Upper lobe of left lung (tissue), 6 donors: ENCODE measurements at places on chromosomes 1 and 21.

- no peak for DNase-seq
Observed at GRCh38 chr1:48374785-48375184, 97.2 kb downstream of the SPATA6 start.

- no peak for DNase-seq
Observed at GRCh38 chr1:244273845-244274619, 177.7 kb downstream of the ADSS2 start.

- no peak for DNase-seq
Observed at GRCh38 chr1:3998086-3998485, 98.0 kb upstream of the C1orf174 start.

DNA sequence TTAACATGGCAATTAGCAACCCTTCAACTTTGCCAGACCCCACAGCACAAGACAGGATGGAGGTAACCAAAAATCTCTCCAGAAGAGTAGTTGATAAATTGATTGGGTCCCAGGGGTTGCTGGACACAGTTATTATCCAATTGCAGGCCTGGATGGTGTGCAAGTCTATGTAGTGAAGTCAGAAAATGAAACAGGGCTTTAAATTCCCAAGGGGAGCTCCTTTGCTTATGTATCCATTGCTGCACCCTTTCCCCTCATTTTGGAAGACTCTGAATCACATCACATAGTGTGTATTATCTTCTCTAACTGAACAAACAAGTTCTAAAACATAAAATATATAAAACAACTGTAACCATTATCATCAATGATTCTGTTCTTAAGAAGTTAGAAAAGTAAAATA is 550.2 kb downstream of the LMO4 start:
- DNase-seq, result no peak

DNA sequence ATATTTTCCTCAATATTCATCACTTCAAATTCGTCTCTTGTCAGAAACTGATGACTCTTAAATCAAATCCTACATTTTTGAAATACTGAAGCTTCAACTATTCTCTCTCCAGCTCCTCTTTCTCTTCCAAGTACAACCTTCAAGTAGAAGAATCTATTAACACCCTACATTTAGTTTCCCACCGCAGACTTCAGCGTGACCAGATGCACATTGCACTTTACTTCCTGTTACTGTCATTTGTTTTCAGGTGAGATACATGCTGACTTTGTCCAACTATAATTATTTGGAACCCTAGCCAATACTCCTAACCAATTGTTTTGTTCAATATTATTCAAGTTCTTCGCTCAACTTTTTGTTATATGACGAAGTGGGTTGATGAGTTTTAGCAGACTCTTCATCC is 116.0 kb downstream of the MRPL39 start:
- DNase-seq, result no peak

GRCh38 chr21:36129219-36129618 is 5.7 kb upstream of the CBR3 start:
- DNase-seq, result no peak

- no peak for DNase-seq
Observed at GRCh38 chr1:163399976-163400601, 78.3 kb downstream of the NUF2 start.

DNA sequence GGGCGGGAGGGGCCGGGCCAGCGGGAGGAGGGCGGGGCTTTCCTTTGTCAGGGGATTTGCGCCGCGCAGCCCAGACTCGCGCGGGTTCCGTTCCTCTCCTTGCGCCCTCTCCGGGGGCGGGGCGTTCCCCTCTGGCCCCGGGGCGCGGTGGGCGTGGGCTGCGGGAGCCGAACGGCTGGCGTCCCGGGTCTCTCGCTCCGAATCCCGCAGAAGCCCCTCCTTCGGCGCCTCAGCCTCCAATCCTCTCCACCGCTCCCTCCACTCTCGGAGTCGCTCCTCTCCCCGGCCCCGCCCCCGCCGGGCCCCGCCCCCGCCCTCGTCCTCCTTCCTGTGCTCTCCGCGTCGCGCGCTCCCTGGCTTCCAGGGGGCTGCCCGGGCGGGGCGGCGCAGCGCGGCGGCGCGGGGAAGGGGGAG is 82.8 kb upstream of the BMP8A start:
- peak; percentile 96 for DNase-seq

DNA sequence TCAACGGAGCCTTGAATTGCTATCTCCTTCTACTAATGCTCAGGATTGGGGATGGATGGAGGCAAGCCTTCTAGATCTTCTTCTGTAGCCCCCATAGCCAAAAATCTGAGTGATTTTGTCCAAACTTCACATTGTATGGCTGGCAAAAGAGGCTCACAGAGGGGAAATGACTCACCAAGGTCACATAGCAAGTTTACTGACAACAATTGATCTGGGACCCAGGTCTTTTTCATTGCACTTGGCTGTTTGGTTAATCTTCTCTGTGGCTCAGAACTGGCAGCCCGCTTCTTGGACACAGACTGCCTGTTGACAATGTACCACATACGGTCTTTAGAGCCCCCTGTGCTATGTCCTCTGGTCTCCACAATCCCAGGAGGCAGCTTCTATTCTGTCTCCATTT is 3.0 kb upstream of the LACTBL1 start:
- no peak for DNase-seq

DNA sequence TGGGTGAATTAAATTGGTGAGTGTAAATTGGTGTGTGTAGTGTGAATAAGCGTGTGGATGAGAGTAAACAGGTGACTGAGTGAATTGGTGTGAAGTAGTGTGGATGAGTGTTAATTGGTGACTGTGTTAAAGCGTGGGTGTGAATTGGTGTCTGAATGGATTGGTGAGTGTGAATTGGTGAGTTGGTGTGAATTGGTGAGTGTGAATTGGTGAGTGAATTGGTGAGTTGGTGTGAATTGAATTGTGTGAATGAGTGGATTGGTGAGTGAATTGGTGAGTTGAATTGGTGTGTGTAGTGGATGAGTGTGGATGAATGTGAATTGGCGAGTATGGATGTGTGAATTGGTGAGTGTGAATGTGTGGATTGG is 8.3 kb downstream of the AURKAIP1 start:
- DNase-seq, result no peak

DNA sequence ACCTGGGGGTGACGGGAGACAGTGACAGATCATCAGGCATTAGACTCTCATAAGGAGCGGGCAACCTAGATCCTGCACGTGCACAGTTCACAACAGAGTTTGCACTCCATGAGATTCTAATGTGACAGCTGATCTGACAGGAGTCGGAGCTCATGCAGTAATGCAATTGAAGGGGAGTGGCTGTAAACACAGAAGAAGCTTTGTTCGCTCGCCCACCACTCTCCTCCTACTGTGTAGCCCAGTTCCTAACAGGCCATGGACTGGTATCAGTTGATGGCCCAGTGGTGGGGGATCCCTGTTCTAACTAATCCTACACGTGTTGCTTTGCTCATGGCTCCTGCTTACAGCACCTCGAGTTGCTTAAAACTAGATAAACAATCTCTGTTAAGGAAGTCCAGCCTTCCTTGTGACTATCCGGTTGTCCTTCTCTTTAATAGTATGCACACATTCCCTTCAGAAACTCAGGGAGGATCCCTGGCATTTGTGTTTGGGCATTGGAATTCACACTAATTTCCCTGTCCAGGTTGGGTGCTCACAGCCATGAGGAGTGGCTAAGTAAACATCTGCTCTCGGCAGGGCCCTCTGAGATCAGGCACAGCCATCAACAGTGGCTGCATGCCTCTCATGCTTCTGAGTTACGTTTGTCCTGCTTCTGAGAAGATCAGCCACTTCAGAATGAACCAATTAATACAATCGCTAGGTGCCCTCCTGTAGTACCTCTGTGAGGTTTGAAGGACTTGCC is 21.1 kb upstream of the F3 start:
- no peak for DNase-seq
